ENCODE measurements at places on chromosomes 1 and 21.

DNA sequence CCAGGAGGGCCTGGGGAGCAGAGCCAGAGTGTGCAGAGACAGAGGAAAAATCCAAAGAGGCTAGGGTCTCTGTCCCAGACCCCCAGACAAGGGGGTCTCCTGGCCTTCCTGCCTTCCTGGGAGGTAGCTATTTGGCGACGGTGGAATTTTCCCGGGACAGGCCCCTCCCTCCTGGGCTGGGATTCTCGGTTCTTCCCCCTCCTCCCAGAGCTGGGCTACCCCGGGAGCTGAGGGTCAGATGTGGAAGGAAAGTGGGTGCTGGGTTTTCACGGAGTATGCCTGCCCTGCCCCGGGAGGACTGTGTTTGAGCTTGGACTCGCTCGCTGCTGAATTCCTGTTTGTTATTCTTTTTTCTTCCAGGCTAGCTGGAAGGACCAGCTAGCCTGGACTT, 759 bp downstream of the AMPD2 start:
- no peak for DNase-seq

- DNase-seq: no peak
Measured at GRCh38 chr1:56780128-56780750, 39.0 kb downstream of the FYB2 start.

DNA sequence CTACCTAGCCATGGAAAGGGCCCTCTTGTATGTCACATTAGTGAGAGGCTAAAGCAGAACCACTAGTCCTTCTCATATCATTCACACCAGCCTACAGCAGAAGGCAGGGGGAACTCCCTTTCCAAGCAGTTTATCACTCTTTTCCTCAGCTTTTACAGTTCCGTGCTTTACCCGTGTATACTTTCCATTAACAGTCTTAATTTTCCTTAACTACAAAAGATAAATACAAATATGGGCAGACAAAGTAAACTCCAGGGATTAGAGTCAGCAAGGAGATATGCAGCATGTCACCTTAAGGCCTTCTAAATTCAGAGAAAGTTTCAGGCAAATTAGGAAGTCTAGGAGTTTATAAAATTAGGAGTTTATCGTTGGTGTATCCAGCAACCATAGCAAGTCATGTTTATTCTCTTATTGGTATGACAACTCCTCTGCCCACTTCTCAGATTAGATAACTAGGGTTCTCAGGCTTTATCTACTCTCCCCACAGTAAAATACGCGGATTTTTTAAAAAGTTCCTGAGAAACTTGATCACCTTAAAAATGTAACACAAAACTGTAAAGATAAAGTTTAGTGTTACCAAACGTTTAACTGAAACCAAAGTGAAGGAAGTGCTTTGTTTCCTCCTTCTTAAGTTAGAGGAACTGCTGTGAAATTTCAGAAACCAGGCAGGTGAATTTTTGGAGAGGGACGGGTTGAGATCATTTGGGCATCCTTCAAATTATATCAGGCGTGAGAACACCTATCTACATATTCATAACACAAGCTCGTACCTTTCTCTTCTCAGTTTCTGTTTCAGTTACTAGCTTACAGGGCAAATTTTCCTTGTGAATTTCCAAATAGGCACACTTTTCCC, 42.7 kb upstream of the SLC19A2 start:
- no peak for DNase-seq

GRCh38 chr1:152162792-152163463, 3.9 kb upstream of the RPTN start:
- DNase-seq: no peak

DNA sequence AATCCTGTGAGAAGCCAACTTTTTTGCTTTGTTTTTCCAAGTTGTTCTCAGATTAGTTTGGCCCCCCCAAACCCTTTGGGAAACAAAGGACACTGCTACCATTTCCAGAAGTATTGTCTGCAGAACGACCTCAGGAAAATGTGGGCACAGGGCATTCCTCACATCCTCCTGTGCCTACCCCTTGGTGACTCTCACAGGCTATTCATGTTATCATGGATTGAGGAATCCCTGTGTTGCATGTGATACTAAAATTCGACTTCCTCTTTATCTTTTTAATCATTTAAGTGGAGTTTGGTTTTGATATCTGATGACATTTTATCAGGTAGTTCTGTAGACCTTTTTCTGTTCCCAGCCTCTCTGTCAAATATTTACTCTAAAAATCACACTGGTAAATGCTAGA, 184.5 kb downstream of the FASLG start:
- DNase-seq: no peak

GRCh38 chr21:36127250-36127904, 7.5 kb upstream of the CBR3 start:
- DNase-seq: no peak

GRCh38 chr1:179231923-179232322, 2.4 kb upstream of the ABL2 start:
- no peak for DNase-seq
